Caco-2 (cell line): ENCODE measurements at places on chromosomes 7 and 10. TPM values are rescaled to one million over a fixed set of nuclear protein-coding genes. Genes with fewer than 3 reads are reported as not detected.

AZGP1 gene
- total RNA-seq: not detected in 2 replicates

ARMC10 gene
- total RNA-seq: 28.9 and 29.2 TPM in 2 replicates

SDK1 gene
- 6.2 and 7.1 TPM in 2 replicates for total RNA-seq

GSAP gene
- 25.7 and 27.1 TPM in 2 replicates for total RNA-seq

HNRNPA2B1 gene
- total RNA-seq: 799 and 839 TPM in 2 replicates

ELMO1 gene
- total RNA-seq: 0.14 and 1.1 TPM in 2 replicates

TEX36 gene
- total RNA-seq: not detected in 2 replicates

RAMP3 gene
- total RNA-seq: not detected in 2 replicates

CNPY1 gene
- not detected in 2 replicates for total RNA-seq

AMPH gene
- total RNA-seq: not detected in 2 replicates

ZCWPW1 gene
- total RNA-seq: 3.4 and 4.4 TPM in 2 replicates
